Hematopoietic multipotent progenitor cell treated with erythropoietin and hydrocortisone succinate and interleukin-3 and kit ligand, for 17 days (in vitro differentiated cells): ENCODE measurements at places on chromosomes 2 and 18.
A peak's percentile ranks its signal among the peaks of the same experiment; 100 is the strongest.

- DNase-seq: no peak
These were observed 1041.2 kb upstream of the CDH2 start for GRCh38 chr18:29218091-29218490.

- no peak for DNase-seq
These were observed 554 bp downstream of the PFN4 start for GRCh38 chr2:24122366-24123194.

- DNase-seq: no peak
These were observed 57.1 kb upstream of the PAX3 start for GRCh38 chr2:222355860-222356259.

- DNase-seq: no peak
These were observed 11.4 kb upstream of the RFX8 start for GRCh38 chr2:101486258-101486701.

DNA sequence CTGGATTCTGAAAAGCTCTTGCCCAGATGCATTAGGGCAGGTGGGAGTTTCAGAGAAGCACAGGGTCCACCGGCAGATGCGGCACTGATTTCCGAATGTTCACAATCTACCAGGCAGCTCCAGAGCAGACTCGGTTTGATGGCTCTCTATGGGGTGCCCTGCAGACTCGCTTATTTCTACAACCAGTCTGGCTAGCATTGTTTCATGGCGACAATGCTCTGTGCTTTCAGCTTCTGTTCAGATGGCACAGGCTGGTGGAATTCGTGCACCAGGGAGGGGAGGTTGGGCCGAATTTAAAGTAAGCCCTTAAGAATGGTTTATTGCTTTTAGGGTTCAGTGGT, 9.9 kb downstream of the MYT1L start:
- no peak for DNase-seq

- DNase-seq: no peak
These were observed 208.1 kb upstream of the KLHL14 start for GRCh38 chr18:32980896-32981295.

DNA sequence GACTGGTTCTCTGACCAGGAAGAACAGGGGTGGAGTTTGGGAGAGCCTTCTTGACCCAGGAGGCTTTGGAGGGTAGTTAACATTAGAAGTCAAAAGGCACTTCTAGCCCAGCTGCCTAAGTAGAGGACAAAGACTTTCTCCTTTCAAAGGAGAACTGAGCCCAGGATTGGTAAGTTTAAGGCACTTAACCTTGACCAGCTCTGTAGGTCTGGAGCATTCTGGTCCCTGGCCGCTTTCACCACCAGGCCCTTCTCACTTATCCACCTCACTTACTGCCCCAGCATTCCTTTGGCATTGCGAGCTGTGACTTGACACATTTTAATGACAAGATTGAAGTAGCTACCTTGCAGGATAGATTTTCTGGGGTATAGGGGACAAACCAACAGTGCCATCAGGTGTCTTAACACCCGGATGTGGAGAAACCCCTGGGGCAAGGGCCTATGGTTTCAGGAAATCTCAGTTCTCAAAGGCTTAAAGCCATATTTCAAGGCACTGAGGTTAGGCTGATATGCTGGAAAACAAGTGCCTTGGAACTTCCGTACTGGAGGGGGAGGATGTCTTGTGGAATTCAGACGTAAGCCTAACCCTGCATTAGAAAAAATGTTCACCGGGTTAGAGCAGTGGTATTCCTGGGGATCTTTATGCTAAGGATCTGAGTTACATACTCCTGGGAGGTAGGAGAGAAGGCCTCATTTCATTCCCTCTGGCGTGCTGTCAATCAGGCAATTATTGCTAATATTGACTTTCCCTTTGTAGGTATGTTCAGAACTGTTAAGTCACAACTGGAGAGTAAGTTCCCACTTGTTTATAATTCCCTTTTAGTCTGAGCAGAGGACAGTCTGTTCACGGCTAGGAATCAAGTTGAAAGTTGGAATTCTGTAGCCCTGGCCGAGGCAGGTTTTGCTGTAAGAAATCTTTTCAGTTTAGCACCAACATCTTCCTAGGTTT, 4.3 kb downstream of the C2orf68 start:
- no peak for DNase-seq

- DNase-seq: no peak
These were observed 334.0 kb downstream of the TRIB2 start for GRCh38 chr2:13050764-13051163.

- no peak for DNase-seq
These were observed 5.8 kb upstream of the PROM2 start for GRCh38 chr2:95268211-95269035.

DNA sequence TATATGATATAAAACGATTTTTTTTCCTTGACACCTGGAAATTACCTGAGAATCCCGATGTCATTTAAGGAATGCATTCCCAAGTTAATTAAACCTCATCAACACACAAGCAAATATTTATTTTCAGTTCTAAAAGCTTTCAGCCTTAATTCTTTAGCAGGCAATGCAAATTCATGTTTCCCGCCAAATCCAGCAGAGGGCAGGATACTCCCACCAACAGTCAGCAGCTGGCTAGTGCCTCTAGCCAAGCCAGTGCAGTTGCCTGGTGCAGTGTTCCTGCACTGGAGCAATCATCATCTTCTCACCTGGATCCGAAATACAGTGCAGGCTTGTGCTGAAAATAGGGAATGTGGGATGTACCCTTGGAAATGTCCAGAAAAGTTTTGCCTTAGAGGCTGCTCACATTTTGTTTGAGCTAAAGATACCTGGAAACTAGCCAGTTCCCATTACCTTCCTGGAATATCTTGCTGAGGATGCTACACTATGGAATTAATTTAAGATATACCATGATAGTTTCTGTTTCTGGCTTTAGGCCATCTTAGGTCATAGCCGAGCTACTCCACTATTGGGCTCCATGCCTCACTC, 48.4 kb upstream of the CYTIP start:
- no peak for DNase-seq

DNA sequence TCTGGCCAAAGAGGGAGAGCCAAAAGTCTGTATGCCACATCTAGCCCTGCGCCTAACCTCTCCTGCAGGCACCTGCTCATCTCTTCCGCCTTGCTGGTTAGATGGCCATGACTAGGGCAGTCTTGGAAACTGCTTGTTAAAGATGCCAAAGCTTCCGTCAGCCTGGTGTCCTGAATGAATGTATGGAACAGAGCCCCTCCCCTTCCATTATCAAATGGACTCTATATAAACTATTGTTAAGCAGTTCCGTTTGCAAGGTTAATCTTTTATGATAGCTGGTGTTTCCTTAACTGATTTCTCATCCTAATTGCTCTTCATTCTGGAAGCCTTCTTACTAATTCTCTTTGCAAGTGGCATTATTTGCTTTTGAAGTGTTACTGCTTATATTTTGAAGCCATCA, 87.1 kb downstream of the ATP9B start:
- no peak for DNase-seq

DNA sequence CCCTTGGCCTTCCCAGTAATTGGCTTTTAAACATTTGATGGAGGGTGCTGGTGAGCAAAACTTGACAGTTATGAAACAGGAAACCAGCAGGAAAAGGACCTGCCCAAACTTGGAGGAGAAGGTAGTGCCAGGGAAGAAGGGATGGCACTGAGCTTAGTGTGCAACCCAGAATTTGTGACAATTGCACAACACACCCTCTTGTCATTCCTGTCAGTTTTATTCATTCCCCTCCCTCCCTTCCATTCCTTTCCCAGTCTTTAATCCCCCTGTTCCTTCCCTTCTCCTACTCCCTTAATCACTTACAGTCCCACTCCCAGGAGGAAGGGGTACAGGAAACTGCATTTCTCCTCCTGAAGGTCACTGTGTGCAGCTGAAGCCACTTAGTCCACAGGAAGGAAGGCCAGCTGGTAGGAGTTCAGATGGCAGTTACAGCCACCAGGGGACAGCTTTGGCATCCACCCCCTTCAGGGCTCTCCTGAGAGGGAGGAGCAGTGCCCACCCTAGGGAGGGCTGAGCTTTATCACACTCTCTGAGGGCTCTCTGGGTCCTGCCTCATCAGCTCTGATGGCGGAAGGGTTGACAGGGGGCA, 24.0 kb upstream of the SIGLEC15 start:
- DNase-seq: no peak

DNA sequence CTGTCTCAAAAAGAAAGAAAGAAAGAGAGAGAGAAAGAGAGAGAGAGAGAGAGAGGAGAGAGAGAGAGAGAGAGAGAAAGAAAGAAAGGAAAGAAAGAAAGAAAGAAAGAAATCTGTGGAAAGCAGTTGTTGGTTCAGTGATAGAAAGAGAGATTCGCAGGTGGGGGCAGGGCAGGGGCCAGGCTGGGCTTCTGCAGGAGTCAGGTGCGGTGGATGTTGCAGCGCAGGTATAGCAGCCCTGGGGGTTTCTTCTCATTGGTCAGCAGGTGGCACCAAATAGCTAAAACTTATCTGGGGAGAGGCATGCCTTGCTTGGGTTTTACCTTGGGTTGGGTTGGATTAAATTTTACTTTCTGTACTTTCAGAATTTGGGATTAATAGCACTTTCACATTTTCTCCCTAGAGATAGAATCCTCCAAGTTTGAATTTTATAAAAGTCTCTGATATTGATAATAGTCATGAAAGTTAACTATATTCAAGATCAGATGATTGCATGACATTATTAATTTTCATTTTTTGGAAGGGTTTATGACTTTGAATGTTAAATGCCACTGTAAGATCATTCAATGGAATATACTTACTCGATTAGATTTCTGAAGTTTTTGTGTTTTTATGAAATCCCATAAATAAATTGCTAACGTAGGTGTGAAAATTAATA, 66.6 kb downstream of the SPTBN1 start:
- peak; percentile 46 for DNase-seq

- DNase-seq: no peak
These were observed 19.3 kb downstream of the TGFA start for GRCh38 chr2:70534183-70534836.

- no peak for DNase-seq
These were observed 68.2 kb upstream of the NOSTRIN start for GRCh38 chr2:168734199-168734760.

DNA sequence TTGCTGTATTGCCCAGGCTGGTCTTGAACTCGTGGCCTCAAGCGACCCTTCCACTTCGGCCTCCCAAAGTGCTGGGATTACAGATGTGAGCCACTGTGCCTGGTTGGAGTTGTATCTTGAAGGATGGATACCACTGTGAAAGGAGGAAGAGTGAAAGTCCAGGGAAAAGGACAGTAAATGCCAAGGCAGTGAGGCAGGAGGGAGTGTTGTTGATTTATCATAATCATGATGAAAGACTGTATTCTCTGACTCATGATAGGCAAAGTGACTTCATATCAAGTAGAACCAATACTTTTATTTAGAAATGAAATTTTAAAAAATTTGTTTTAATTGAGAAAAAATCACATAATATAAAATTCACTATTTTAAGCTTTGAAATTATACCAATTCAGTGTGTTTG, 162.3 kb downstream of the ARHGAP28 start:
- no peak for DNase-seq

GRCh38 chr2:118013221-118013723, 598 bp downstream of the CCDC93 start:
- DNase-seq: peak; percentile 20

DNA sequence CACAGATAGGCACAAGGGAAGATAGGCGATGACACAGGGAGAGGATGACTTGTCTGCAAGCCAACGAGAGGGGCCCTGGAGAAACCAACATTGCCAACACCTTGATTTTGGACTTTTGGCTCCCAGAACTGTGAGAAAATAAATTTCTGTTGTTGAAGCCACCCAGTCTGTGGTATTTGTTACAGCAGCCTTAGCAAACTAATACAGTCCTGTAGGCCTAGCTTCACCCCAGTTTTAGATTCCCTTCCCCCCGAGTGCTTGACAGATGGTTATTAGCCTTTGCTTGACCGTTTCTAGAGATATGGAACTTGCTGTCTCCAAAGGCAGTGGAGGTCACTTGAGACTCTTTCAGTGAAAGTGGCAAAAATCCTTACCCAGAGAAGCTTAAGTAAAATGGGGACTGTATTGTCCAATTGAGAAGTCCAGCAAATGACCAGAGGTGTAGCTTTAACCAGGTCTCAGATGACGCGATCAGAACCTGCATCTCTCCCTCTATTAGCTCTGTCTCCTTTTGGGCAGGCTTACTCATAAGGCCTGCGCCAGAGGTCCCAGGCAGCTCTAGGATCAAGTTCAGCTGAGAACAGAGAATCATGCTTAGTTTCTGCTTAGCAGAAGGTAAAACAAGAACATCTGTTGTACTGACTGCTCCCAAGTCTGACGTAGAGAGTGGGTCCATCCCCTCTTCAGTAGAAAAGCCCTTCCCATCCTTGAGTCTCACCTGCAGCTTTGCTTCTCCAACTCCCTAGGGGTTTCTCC, 50.4 kb downstream of the MFSD6 start:
- no peak for DNase-seq
